ENCODE measurements at places on chromosomes 7 and 10.

DNA sequence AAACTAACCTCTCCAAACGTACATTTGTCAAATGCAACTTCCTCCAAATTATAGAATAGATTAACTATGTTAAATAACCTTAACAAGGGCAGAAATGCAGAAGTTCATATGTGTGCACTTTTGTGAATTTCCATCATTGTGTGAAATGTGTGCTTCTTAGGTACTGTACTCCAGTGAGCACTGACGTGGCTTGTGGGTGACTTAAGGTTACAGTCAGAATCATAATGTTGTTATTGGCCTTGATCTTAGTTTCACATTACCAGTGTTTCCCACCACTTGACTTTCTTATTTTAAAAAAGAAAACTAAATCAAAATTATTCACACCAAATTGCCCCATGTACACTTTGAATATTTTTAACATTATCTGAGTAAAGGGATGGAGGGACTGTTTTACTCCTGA lies 155.1 kb upstream of the FZD8 start:
- no peak for DNase-seq

DNA sequence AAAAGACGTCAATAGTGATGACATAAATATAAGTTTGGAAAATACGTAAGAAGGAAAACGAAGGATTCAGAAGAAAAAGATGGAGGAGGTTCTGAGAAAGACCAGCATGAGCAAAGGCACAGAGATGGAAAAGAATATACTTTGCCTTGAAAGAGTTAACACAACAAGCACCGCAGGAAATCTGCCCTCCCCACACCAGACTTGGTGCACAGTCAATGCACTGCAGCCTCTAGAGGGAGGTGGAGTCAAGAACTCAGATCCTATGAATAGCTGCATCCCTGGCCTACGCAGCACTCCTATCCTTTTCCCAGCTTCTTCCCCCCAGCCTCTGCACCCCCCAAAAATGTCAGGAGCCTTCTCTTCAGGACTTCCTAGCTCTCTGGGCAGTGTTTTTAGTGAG lies 1370.6 kb upstream of the LRRTM3 start:
- no peak for DNase-seq

GRCh38 chr7:42690794-42691639 lies 220.9 kb downstream of the C7orf25 start:
- peak; percentile 10 for DNase-seq

DNA sequence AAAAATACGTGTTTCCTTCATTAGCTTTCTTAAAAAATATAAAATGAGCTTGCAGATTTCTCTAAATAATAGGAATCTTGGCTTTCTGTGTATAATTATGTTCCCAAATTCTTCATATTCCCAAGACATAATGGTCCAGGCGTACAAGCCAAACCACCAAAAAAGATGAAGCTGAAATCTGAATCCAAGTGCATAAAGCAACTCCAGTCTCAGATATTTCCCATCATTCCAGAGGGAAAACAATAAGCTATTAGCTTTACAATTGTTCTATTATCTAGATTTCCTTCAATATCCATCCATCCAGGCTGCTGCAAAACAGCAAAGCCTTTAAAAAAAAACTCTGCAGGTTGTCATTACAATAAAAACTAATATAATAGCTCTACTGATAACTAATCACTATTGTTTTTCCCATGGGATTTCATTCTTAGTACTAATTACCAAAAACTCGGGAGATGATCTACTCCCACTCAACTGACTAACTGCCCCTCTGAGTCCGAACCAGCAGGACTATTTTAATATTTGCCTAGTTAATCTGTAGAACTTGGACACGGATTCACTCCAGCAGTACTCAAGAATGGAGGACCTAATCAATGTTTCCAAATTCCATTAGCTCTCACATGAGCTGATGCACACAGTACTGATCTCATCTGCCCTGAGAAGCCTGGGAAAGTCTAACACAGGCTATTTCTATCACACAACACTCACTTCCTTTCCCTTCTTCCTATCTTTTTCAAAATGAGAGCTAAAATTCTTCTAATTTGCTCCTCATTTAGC lies 108.9 kb upstream of the ASAH2 start:
- DNase-seq, result no peak

GRCh38 chr7:47326808-47327207 lies 255.1 kb downstream of the TNS3 start:
- no peak for DNase-seq

DNA sequence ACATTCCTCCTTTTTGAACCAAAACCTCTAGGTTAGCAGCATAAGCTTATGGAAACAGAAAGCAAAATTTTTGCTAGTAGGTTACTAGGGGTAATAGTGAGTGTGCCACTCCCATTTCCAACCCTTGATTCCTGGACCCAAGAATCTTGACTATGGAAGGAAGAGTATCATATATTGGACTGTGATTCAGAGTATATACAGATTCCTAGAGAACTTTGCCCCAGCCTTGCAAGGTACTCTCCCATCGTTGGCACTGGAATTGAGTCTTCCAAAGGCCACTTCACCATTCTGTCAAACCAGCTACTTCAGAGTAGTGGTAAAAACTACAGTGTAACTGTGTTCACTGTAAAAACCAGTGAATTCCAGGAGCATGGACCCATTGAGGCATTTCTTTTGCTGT lies 69.4 kb downstream of the LRRC17 start:
- no peak for DNase-seq

DNA sequence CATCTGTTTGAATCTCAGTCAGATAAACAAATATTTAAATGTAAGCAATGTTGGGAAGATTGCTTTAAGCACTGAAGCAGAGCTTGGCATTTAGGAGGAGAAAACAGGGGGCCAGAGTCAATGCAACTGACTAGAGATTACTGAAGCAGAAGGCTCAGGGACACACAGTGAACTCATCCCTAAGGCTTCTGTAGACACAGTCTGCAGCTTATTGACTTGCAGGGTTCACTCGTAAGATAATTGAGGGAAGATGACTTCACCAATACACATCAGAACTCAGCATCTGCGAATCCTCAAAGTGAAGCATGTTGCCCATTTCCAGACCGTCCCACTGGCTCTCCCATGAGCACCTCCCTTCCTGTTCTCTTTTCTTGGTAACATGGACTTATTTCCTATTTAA lies 363.4 kb upstream of the PFKP start:
- DNase-seq, result no peak

- no peak for DNase-seq
These were observed 43.8 kb downstream of the TAF3 start for GRCh38 chr10:7862121-7862514.

DNA sequence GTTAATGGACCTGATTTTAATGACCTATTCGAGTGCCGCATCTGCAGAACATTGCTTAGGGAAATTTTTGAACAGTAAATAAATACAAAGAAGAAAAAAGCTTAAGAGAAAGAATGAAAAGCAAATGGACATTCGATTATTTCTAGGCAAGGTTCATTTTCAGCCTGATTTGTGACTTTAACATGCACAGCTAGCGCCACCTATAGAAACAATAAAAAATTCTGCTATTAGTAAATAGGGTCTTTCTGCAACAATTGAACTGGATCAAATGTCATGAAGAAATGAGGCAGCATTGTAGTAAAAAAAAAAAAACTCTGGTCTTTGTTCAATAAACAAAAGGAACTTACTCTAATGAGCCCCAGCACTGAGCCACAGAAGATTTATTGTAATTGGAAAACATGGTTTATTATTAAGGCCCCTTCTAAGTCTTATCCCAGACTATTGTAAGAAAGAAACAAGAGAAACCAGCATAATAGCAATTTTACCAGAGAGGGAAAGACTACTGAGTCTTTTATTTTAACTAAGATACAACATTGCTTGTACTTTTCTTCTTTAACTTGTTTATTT lies 41.4 kb upstream of the GHITM start:
- no peak for DNase-seq

DNA sequence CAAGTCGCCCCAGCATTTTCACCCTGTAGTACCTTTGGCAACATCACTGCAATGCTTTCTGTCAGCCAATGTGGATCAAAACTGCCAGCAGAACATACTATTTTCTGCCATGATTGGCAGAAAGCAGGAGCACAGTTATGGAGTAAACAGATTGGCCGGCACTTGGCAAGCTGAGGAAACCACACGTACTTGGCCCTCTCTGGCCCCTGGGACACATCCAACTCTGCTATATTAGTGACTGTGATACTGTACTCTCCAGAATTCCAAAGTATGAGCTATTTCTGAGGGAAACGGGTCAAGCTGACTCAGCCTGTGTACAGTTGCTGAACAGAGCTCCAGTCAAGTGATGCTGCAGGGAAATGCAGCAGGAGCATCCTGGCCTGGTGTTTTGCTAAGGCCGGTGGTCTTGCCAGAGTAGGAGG lies 39.8 kb upstream of the LANCL2 start:
- DNase-seq, result no peak

DNA sequence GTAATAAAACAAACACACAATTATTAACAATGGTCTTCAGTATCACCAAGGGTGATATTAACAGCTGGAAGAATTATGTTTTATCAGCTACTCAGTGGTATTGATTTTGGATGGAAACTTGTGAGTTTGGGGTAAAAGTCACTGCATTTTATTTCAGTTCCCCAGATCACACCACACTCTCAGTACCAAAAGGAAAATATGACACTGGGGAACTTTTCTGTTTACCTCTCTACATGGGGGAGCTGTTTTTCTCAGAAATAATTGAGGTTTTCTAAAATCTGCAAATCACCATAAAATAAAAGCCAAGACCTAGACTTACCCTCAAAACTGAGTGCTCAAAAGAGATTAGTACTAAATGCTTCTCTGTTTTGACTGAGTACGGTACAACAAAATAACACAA lies 98.6 kb upstream of the FEZF1 start:
- no peak for DNase-seq

DNA sequence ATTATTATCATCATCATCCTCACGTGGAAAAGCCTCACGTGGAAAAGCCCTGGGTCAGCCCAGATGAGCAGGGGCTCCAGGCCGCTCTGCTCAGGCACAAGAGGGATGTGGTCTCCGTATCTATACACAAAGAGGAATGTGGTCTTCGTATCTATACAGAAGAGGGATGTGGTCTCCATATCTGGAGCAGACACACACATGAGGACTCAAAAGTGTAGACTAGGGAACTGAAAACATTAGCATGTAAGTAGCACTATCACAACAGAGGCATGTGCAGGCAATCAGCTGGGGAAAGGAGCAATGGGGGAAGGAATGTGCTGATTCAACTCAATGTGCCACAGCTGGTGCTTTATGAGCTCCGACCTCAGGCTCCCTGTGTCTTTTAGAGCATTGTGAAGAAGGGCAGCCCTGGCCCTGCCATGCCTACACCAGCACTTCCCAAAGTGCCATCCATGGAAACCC lies 86.5 kb downstream of the PLXNA4 start:
- no peak for DNase-seq

- DNase-seq, result no peak
These were observed 94.9 kb downstream of the AKR1D1 start for GRCh38 chr7:138170959-138171703.

DNA sequence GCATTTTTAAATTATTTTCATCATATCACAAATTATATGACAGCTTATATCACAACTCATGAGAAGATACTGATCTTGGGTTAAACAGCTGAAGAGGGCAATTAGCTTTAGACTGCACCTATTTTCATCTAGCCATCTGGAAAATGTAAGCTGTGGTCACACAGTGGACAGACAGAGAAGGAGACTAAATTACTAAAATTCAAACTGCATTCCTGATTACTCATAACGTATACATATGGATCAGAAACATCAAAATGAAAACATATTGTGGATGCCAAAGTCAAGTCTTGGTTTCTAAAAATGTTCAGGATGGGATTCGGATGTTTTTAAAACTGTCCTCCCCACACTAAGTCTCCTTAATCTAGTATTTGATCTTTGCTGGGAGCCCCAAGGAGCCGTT lies 6.6 kb downstream of the BBIP1 start:
- DNase-seq, result no peak

- DNase-seq, result no peak
These were observed 70.3 kb upstream of the GSDME start for GRCh38 chr7:24827589-24827988.

DNA sequence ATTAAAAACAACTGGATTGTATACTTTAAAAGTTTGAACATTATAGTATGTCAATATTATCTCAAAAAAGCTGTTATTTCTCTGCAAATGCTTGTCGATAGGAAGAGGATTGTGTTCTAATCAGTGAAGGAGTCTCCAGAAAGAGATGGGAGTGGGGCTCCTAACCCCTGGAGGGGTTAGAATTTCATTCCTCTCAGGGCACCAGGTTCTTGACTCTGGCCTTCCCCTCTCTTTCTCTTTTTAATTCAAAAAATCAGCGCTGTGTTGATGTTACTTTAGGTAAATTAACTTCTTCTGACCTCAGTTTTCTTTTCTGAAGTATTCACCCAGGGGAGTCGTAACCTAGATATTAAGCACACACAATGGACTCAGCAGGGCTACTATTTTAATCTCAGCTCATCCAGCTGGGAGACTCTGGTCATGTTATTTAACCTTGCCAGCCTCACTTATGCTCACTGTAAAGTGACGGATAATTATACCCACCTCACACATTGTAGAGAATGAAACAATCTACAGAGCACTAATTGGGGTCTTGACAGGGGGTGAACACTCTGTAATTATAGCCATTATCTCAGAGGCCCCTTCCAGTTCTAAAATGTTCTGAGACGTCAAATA lies 59.4 kb downstream of the GCC1 start:
- no peak for DNase-seq

DNA sequence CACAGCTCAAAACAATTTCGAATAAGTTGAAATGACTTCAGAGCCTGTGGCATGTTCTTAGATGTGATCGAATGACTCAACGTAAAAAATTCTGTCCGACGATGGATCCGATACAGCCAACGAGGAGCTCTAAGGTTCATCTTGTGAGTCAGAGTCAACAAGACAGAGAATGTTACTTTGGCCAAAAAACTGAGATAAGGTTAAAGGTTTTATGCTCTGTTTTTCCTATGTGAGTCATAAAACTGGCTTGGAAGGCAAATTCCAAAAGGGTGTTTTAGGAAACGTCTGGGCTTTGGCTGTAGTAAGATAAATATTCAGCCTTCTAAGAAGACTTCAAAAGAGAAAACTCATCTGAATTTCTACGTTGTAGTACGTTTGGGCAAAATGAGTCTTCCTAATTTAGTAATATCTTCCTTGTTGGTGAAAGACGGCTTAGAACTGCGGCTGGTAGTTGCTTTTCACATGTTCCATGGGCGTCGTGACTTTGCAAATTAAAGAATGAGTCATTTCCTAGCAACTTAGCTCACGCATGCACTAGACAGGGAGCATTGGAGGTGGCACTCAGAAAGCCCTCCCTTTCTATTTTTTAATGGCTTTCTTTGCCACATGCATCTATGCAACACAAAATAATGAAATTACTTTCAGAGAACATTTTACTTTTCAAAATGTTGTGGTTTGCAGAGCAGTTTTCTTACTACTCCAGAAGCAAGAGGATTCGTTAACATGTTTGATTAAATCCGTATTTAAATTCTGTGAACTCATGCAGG lies 28.2 kb downstream of the PFKP start:
- DNase-seq, result peak; percentile 97

DNA sequence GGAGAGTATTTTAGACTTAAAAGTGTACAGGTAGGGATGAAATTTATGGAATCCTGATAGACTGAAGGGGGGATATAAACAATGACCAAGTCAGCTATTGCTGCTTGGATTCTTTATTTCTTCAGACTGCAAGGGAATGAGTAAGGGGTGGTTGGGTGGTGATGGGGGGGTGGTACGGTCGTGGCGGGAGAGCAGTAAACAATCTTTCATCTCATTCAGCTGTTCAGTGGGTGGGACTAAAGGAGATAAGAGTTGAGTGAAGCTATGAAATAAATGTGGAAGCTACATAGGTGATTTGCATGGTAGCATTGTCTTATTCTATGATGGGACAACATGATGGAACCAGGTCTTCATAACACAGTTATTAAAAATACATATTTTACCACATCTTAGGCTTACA lies 1.8 kb downstream of the SEPTIN7 start:
- DNase-seq, result no peak
